Natural killer cell treated with Interleukin-12 subunit alpha and Interleukin-12 subunit beta and Interleukin-15 and Interleukin-18, amount 100 ng/mL, for 72 hours (primary cell): ENCODE measurements at places on chromosomes 7 and 10. TPM values are rescaled to one million over a fixed set of nuclear protein-coding genes. Genes with fewer than 3 reads are reported as not detected.
A peak's percentile ranks its signal among the peaks of the same experiment; 100 is the strongest.

RNF148 gene
- not detected for total RNA-seq

MAP3K8 gene
- total RNA-seq: 355 TPM

SPDYE3 gene
- not detected for total RNA-seq

DNA sequence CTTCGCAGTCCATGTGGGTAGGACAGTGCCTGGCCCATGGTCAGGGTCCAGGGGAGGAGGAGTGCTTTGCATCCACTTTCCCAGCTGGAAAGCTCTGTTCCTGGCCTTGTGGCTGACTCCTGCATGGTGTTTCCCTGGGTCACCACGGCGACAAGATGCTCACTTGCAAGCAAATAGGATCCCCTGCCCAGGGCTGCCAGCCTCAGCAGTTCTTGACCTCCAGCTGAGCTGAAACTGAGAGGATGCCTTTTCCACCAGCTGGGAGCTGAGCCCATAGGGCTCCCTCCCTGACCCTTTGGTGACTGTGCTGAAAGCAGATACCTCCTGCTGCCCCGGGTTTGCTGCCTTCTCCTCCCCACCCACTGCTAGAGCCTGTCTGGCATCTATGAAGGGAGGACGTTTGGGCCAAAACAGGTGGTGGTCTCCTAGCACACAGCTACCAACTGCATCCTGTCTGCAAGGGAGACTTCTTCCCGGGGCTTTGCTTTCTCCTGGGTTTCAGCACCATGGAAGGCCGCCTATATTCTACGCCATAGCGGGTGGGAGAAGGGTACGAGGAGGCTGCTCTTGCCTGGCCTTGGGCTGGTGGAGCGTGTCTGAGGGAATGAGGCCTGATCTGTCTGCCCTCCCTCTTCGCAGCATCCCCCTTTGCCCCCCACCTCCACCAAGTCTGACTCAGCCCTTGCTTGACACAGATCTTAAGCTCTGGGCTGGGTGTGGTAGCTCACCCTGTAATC is 34.4 kb downstream of the UBTD1 start:
- no peaks in the 10 kb centered on the region for H3K36me3 ChIP-seq
- DNase-seq: no peak
- H3K27ac ChIP-seq: no peak overlapping the region
- H3K4me3 ChIP-seq: no peak overlapping the region

DNA sequence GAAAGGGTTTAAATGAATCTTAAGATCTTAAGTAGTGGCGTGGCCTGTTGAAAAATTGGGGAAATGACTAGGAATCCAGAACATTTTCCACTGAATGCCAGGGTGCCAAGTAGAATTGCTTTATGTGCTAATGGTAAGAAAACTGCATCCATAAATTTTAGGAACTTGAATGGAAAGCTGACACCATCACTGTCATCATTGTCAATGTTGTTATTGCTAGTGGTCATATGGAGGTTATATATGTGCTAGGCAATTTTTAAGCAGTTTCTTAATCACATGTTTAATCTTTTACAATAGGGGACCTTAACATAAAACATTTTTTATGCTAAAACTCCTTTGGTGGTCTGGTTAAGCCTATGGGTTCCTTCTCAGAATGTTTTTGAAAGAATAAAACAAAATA is 13.1 kb downstream of the MARCHF5 start:
- no peak for DNase-seq
- H3K27ac ChIP-seq: no peak overlapping the region
- peaks cover 5% of the 10 kb centered on the region for H3K36me3 ChIP-seq
- H3K4me1 ChIP-seq: peaks cover 22% of the 10 kb centered on the region

TRPV5 gene
- total RNA-seq: not detected

SLC16A12 gene
- total RNA-seq: not detected

GRCh38 chr7:117098457-117098856 is 145.2 kb downstream of the ST7 start:
- no peak for DNase-seq
- H3K4me1 ChIP-seq: no peaks in the 10 kb centered on the region
- H3K27ac ChIP-seq: no peak overlapping the region
- no peaks in the 10 kb centered on the region for H3K27me3 ChIP-seq
- H3K4me3 ChIP-seq: no peak overlapping the region
- H3K36me3 ChIP-seq: no peaks in the 10 kb centered on the region

DNA sequence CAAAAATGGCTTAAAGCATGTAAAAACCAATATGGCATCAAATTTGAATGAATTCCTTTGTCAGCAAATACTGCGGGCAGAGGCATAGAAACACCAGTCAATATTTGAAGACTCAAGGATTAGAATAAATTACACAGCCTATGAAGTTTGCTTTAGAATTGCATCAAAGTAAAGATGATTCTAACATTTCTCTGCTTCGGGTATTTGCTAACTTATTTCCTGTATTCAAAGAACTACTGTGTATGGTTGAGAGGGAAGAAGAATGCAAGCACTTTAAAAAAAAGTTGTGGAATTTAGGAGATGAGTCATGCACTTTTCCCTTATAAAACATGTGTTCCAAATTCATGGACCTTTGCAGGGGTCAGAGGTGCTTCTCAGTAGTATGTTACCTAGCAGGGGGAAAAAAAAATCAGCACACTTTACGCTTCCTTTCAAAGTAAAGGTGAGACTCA is 90.1 kb downstream of the PIP4K2A start:
- peak overlapping the region; percentile 96 for H3K27ac ChIP-seq
- H3K27me3 ChIP-seq: no peaks in the 10 kb centered on the region
- no peak for DNase-seq
- H3K4me1 ChIP-seq: peaks cover 92% of the 10 kb centered on the region
- peak overlapping the region; percentile 69 for H3K4me3 ChIP-seq

- H3K4me3 ChIP-seq: peak overlapping the region; percentile 97
- H3K27ac ChIP-seq: peak overlapping the region; percentile 98
- no peak for DNase-seq
Observed at GRCh38 chr10:80459047-80459865, 5.1 kb downstream of the TSPAN14 start.

DNA sequence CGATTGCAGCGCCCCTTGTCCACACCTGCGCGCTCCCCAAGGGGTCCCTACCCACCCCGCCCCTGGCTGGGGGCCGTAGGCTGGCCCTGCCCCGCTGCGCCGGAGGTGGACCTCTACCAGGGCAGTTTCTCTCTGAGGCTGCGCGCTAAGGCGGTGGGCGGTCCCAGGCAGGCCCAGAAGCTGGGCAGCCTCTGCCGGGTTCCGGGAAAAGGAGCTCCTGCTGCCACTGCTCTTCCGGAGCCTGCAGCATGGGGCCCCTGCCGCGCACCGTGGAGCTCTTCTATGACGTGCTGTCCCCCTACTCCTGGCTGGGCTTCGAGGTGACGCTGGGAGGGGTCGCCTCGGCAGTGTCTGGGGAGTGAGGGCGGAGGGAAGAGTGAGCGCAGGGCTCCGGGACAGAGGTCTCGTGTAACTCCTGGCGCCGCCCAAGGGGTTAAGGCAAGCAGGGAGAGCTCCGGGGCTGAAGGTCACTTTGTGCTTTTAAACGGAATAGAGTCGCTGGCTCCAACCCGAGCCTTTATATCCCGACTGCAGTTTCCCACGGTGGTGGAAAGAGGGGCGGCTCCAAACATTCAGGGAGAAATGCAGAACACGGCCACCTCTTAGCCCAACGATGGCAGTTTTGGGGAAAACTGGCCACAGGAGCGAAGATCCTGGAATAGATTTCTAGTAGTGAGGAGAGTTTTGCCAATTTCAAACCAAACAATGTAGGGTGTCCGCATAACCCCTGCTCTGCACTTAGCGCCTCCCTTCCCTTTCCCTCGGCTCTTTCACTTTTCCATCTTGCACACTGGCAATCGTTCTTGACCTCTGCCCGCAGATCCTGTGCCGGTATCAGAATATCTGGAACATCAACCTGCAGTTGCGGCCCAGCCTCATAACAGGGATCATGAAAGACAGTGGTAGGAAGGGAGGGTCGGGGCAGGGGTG is at the start of gene GSTK1:
GSTK1 (plus strand) TSS at position 176 of the 930 bp plus-strand sequence; CDS start at position 249, 73 bp downstream.
- DNase-seq: peak; percentile 95
- peaks cover 42% of the 10 kb centered on the region for H3K4me1 ChIP-seq
- peak within 1 kb of the TSS; percentile 98 for H3K27ac ChIP-seq
- H3K4me3 ChIP-seq: peak within 1 kb of the TSS; percentile 90

DNA sequence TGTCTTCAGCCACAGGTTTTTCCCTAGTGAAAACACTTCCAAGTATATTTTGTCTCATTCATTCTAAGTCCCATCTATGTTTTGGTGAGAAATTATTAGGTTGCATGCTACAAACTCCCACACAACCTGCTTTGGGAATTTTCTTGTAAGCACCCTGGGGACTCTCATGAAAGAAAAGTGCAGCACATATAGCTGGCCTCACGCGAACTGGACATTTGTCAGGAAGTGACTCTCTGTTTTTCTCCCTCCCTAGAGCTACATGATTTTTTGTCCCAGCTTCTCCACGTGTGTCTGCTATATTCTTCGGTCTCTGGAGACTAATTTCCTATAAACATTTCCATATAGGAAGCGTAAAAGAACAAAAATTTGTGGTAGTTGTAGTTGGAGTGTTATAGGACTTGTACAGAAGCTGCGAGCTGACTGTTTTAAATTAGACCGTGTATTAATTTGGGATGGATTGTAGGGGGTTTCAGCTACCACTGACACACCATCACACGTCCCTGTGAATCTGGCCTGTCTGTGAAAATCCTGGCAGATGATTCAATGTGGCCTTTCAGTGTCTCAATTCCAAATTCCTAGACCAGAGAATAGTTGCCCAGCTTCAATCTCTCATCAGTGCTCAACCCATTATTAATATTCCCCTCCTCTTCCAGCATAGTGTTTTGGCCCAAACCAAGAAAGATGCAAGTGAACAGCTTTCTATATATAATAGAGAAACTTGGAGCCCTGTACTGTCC is 40.2 kb downstream of the ARL4A start:
- no peaks in the 10 kb centered on the region for H3K27me3 ChIP-seq
- no peak overlapping the region for H3K4me3 ChIP-seq
- H3K27ac ChIP-seq: no peak overlapping the region

DNA sequence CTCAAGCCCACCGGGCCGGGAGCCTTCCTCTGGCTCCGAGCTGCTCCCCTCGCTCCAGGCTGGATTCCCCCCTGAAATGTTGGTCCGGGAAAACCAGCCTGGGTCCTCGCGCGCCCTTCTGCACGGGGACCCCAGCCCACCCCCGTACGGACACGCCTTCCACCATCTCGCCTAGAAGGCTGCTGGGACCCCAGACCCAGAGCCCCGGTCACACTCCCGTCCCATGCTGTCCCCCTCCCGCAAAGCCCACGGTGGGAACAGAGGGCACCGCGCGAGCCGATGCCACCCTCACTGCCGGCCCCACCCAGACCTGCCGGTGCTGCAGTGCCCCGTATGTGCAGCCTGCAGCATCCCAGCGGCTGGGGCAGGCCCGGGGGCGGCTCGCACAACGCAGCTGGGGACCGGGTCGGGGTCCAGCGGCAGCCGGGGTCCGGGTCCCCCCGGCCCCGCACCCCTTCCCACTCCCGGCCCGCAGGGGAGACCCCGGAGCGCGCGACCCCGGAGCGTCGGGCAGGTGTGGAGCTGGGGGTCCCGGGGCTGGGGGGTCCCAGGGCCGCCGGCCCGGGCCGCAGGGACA is 871 bp downstream of the SPOCK2 start:
- H3K4me3 ChIP-seq: peak overlapping the region; percentile 96
- H3K36me3 ChIP-seq: no peaks in the 10 kb centered on the region
- H3K4me1 ChIP-seq: peaks cover 52% of the 10 kb centered on the region
- H3K27me3 ChIP-seq: no peaks in the 10 kb centered on the region
- no peak for DNase-seq
- H3K27ac ChIP-seq: no peak overlapping the region

KAZALD1 gene
- 1.9 TPM for total RNA-seq

GRCh38 chr10:17915181-17915580 is 36.5 kb upstream of the SLC39A12 start:
- no peak for DNase-seq
- H3K4me3 ChIP-seq: no peak overlapping the region
- H3K36me3 ChIP-seq: no peaks in the 10 kb centered on the region
- no peak overlapping the region for H3K27ac ChIP-seq

- H3K36me3 ChIP-seq: no peaks in the 10 kb centered on the region
- DNase-seq: no peak
- no peak overlapping the region for H3K27ac ChIP-seq
- no peak overlapping the region for H3K4me3 ChIP-seq
- peaks cover 29% of the 10 kb centered on the region for H3K27me3 ChIP-seq
Observed at GRCh38 chr7:143434660-143435059, 8.6 kb upstream of the TAS2R60 start.

TSPAN13 gene
- 4.1 TPM for total RNA-seq

- DNase-seq: no peak
- H3K27me3 ChIP-seq: peaks cover 55% of the 10 kb centered on the region
- peaks cover 3% of the 10 kb centered on the region for H3K4me1 ChIP-seq
Observed at GRCh38 chr7:94397722-94398121, 3.0 kb downstream of the COL1A2 start.

- no peaks in the 10 kb centered on the region for H3K27me3 ChIP-seq
- H3K36me3 ChIP-seq: no peaks in the 10 kb centered on the region
- no peak overlapping the region for H3K4me3 ChIP-seq
- no peak for DNase-seq
Observed at GRCh38 chr10:111934931-111935330, 248.6 kb downstream of the GPAM start.

CYP2C19 gene
- total RNA-seq: not detected

- DNase-seq: no peak
- peaks cover 14% of the 10 kb centered on the region for H3K36me3 ChIP-seq
- H3K27me3 ChIP-seq: no peaks in the 10 kb centered on the region
- no peaks in the 10 kb centered on the region for H3K4me1 ChIP-seq
- no peak overlapping the region for H3K4me3 ChIP-seq
- H3K27ac ChIP-seq: no peak overlapping the region
Observed at GRCh38 chr10:122939856-122940543, 14.0 kb downstream of the C10orf88 start.

NKX1-2 gene
- total RNA-seq: not detected

GRCh38 chr10:55943403-55943802 is 417.7 kb downstream of the ZWINT start:
- H3K27ac ChIP-seq: no peak overlapping the region
- H3K4me1 ChIP-seq: no peaks in the 10 kb centered on the region
- H3K27me3 ChIP-seq: no peaks in the 10 kb centered on the region

GRCh38 chr7:127287133-127287532 is 34.4 kb upstream of the GRM8 start:
- DNase-seq: no peak
- H3K27ac ChIP-seq: no peak overlapping the region
- no peak overlapping the region for H3K4me3 ChIP-seq
- H3K4me1 ChIP-seq: no peaks in the 10 kb centered on the region
- H3K36me3 ChIP-seq: no peaks in the 10 kb centered on the region
- H3K27me3 ChIP-seq: peaks cover 34% of the 10 kb centered on the region

DNA sequence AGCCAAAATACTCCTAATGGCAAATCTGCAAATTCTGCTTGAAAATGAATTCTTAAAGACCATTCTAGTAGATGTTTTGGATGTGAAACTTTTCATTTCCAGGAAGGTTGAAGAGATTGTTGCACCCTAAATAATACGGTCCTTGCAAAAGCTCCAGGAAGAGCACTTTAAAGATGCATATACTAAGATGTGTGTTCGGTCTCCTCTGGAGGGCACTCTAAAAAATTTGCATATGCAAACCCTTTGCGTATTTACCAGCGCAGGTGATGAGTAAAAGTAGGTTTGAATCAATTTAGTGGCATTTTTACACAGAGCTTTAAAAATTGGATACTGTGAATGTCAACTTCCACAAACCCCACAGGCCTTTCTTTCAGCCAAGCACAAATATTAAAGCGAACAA is 378.1 kb upstream of the SORCS1 start:
- no peak overlapping the region for H3K27ac ChIP-seq
- DNase-seq: no peak
- no peaks in the 10 kb centered on the region for H3K36me3 ChIP-seq
- H3K4me1 ChIP-seq: no peaks in the 10 kb centered on the region
- H3K27me3 ChIP-seq: no peaks in the 10 kb centered on the region
- no peak overlapping the region for H3K4me3 ChIP-seq
